HFFc6 (cell line): ENCODE measurements at places on chromosomes 3 and 15. TPM values are rescaled to one million over a fixed set of nuclear protein-coding genes. Genes with fewer than 3 reads are reported as not detected.

The CP gene
- not detected in 3 replicates for total RNA-seq

The FES gene
- total RNA-seq: 0.66 to 1.4 TPM (median 0.69 TPM) in 3 replicates

The CLDN1 gene
- 0.63 to 0.81 TPM (median 0.69 TPM) in 3 replicates for total RNA-seq

The MCF2L2 gene
- total RNA-seq: not detected in 3 replicates

The FBXO40 gene
- total RNA-seq: not detected in 3 replicates

The PCCB gene
- 36.4 to 41.7 TPM (median 40.8 TPM) in 3 replicates for total RNA-seq

DNA sequence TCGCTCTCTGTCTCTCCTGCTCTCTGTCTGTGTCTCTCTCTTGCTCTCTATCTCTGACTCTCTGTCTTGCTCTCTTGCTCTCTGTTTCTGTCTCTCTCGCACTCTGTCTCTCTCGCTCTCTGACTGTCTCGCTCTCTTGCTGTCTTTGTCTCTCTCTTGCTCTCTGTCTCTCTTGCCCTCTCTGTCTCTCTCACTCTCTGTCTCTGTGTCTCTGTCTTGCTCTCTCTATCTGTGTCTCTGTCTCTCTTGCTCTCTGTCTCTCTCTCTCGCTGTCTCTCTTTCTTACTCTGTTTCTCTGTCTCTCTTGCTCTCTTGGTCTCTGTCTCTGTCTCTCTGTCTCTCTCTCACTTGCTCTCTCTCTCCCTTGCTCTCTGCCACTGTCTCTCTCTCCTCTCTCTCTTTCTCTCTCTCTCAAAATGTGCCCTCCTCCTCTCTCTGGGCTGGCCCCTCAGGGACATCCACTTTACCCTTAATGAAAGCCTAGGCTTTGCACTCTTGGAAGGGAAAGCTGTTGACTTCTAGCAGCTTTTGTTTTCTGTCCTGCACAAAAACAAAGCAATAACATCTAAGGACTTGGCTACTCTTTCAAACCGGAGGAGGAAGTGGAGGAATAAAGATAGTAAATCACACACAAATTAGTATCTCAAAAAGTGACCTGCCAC is 73.9 kb upstream of the NR2E3 start:
- no peaks in the 10 kb centered on the region for H3K27me3 ChIP-seq
- no peaks in the 10 kb centered on the region for H3K4me1 ChIP-seq
- no peak overlapping the region for H3K27ac ChIP-seq
- DNase-seq: no peak
- no peaks in the 10 kb centered on the region for H3K36me3 ChIP-seq
- H3K4me3 ChIP-seq: no peak overlapping the region

DNA sequence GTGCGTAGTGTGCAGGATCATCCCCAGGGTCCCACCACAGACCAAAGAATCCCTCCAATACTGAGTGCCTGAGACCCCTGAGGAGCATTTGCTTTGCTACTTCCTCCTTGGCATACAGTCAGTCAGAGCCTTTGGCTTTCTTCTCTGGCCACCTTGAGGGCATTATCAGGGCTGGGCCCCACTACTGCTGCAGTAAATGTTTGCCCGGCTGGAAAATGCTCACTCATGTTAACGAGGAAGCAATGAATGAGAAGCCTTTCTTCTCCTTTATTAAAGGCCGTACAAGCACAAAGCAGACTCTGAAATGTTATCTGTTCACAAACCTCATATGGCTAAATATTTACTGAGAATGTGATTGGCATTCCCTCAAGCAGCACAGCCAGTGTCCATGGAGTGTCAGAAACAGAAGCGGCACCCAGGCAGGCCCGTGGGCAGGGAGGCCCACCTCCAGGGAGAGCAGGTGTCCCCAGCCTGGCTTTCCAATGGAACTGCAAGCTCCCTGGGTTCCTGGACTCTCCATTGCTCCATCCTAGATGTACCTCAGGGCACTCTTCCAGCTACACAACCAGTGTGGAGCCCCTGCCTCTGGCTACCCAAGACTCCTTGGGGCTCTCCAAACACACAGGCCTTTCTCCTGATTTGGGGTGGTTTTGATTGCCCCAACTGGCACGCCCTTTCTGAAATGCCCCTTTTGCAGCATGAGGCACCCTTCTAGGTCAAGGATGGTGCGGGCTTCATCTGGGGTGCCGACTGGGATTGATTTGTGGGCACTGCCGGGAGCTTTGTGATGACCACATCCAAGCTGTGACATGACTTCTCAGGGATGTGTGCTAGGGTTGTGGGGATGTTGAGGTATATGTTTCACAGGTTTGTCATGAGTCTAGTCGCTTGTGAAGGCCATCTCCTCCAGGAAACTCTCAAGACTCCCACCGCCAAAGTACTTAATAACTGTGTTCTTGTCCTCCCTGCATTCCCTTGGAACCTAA is 195.6 kb downstream of the FAM43A start:
- H3K27me3 ChIP-seq: peaks cover 26% of the 10 kb centered on the region
- H3K36me3 ChIP-seq: 0 out of 2 replicates have a peak, but pooled peaks cover 2% of the 10 kb centered on the region
- H3K4me3 ChIP-seq: no peak overlapping the region
- no peaks in the 10 kb centered on the region; the same call in 1 of the 2 replicates for H3K4me1 ChIP-seq
- no peak for DNase-seq
- H3K27ac ChIP-seq: no peak overlapping the region

- no peak overlapping the region; the same call in 1 of the 2 replicates for H3K27ac ChIP-seq
- peaks cover 5% of the 10 kb centered on the region for H3K36me3 ChIP-seq
- peaks cover 40% of the 10 kb centered on the region for H3K4me1 ChIP-seq
- H3K27me3 ChIP-seq: no peaks in the 10 kb centered on the region
- H3K4me3 ChIP-seq: no peak overlapping the region
- DNase-seq: no peak
These were observed 20.3 kb downstream of the EHD4 start for GRCh38 chr15:41952013-41952563.

GRCh38 chr3:15955968-15956367 is 158.2 kb upstream of the ANKRD28 start:
- H3K27me3 ChIP-seq: peaks cover 2% of the 10 kb centered on the region; the same call in 1 of the 2 replicates
- H3K27ac ChIP-seq: no peak overlapping the region; the same call in 1 of the 2 replicates
- peaks cover 47% of the 10 kb centered on the region for H3K4me1 ChIP-seq
- no peak overlapping the region for H3K4me3 ChIP-seq

- H3K4me1 ChIP-seq: peaks cover 41% of the 10 kb centered on the region
- H3K27ac ChIP-seq: no peak overlapping the region
- peak; percentile 28 for DNase-seq
- H3K27me3 ChIP-seq: peaks cover 7% of the 10 kb centered on the region
These were observed 75.4 kb upstream of the ABHD17C start for GRCh38 chr15:80619680-80620079.

GRCh38 chr3:15309662-15310335 is 22.6 kb downstream of the SH3BP5 start:
- no peaks in the 10 kb centered on the region; the same call in 1 of the 2 replicates for H3K27me3 ChIP-seq
- DNase-seq: no peak
- H3K36me3 ChIP-seq: peaks cover 5% of the 10 kb centered on the region; the same call in 1 of the 2 replicates
- peaks cover 31% of the 10 kb centered on the region for H3K4me1 ChIP-seq
- peak overlapping the region; percentile 43; the same call in 1 of the 2 replicates for H3K4me3 ChIP-seq
- H3K27ac ChIP-seq: peak overlapping the region; percentile 81

DNA sequence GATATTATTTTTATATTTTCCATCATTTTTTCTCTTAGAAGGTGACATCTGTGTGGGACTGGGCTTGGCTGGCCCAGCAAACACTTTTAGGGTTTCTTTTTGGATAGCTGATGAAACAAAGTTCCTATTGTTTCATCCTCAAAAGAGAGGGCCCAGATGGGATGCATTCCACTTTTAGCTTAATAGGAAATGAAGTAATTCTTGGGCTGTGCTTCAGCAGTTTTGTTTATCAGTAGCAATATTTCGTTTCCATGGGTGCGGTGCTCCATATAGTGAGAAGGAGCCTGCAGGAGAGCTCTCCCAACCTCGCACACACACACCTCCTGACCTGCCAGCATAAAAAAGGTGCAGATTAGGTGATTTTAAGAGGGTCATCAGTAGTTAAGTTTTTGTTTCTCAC is 147.5 kb downstream of the AKAP13 start:
- H3K27me3 ChIP-seq: 0 out of 2 replicates have a peak, but pooled peaks cover 1% of the 10 kb centered on the region
- peaks cover 35% of the 10 kb centered on the region for H3K4me1 ChIP-seq
- peaks cover 7% of the 10 kb centered on the region for H3K36me3 ChIP-seq
- DNase-seq: peak; percentile 75

GRCh38 chr15:84822653-84823281 is 5.6 kb downstream of the ALPK3 start:
- no peak overlapping the region for H3K4me3 ChIP-seq
- peaks cover 8% of the 10 kb centered on the region for H3K27me3 ChIP-seq
- H3K27ac ChIP-seq: no peak overlapping the region
- no peak for DNase-seq

DNA sequence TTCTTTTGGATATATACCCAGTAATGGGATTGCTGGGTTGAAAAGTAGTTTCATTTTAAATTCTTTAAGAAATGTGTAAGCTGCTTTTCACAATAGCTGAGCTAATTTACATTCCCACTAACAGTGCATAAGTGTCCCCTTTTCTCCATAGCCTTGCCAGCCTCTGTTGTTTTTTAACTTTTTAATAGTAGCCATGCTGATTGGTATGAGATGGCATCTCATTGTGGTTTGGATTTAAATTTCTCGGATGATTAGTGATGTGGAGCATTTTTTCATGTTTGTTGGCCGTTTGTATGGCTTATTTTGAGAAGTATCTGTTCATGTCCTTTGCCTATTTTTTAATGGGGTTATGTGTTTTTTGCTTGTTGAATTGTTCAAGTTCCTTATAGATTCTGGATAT is 444.3 kb upstream of the ATP11B start:
- no peaks in the 10 kb centered on the region for H3K4me1 ChIP-seq
- no peaks in the 10 kb centered on the region for H3K27me3 ChIP-seq
- no peaks in the 10 kb centered on the region for H3K36me3 ChIP-seq
- H3K4me3 ChIP-seq: no peak overlapping the region
- H3K27ac ChIP-seq: no peak overlapping the region
